Natural killer cell (primary cell): ENCODE measurements at places on chromosomes 6 and 20. TPM values are rescaled to one million over a fixed set of nuclear protein-coding genes. Genes with fewer than 3 reads are reported as not detected.

The DHX35 gene
- total RNA-seq: 11.4 TPM

The HLA-C gene
- total RNA-seq: 3,245 TPM

The FAM162B gene
- not detected for total RNA-seq

The C2 gene
- 0.55 TPM for total RNA-seq

The ZC2HC1B gene
- not detected for total RNA-seq

The EYA4 gene
- not detected for total RNA-seq

The SNAP25 gene
- total RNA-seq: not detected

The COL10A1 gene
- not detected for total RNA-seq

The SASH1 gene
- 6.2 TPM for total RNA-seq
